ENCODE measurements at places on chromosomes 6 and 20.

- DNase-seq: no peak
Measured at GRCh38 chr20:46296526-46297250, 11.6 kb downstream of the CDH22 start.

- peak; percentile 34 for DNase-seq
Measured at GRCh38 chr6:11778648-11779328, at the start of gene ADTRP. TSS of gene ADTRP (minus strand) at chr6:11778803. CDS start at chr6:11778759, 44 bp downstream.

DNA sequence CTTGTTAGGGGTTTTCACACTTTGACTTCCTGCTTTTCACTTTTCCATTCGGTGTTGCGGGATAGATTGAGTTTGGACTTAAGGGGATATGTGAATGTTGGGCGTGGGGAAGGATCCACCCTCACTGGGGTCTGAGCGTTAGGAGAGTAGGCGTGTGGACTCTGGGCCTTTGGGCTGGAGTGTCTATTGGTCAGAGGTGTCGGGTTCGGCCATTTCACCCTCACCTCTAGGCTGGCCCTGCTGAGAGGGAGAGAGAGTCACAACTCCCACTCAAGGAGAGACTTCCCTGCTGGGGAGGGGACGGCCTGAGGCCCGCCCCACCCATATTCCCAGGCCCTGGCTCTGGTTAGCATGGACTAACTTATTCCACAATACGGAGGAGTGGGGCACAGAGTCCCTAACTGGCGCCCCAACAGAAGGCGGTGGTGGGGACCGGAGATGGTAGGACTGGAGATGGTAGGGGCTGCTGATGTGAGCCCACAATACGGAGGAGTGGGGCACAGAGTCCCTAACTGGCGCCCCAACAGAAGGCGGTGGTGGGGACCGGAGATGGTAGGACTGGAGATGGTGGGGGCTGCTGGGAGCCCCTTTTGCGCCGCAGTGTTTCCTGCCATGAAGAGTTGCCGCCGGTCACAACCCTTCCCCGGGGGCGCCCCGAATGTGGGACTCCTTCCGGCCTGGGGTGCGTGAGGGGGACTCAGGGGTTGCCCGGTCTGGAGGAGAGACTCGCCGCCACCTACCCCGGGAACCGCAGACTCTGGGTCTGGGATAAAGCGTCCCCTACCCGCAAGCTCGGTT, 1.4 kb upstream of the PTPRA start:
- no peak for DNase-seq

DNA sequence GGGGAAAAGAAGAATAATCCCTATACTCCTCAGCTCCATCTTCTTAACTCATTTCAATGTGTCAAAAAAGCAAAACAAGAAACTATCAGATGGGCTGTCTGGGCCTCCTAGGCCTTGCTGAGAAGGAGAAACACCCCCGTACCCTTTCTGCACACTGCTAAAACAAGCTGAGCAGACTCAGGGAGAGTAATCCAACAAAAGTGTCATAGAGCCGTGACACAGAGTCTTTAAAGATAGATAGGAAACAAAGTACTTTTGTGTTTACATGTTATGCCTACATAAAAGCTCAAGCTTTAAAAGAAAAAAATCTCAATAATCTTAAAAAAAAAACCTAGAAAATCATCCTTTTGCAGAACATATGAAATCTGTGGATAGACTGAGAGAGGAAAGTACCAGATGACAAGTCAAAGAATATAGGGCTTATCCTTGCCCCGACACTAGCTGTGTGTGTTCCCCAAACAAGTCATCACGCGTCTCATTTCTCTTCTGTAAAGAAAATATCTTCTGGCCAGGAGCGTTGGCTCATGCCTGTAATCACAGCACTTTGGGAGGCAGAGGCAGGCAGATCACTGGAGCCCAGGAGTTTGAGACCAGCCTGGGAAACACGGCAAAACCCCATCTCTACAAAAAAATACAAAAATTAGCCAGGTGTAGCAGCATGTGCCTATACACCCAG, 81.3 kb downstream of the MAP3K5 start:
- peak; percentile 27 for DNase-seq

GRCh38 chr6:18323935-18324705, 59.8 kb upstream of the DEK start:
- peak; percentile 63 for DNase-seq

DNA sequence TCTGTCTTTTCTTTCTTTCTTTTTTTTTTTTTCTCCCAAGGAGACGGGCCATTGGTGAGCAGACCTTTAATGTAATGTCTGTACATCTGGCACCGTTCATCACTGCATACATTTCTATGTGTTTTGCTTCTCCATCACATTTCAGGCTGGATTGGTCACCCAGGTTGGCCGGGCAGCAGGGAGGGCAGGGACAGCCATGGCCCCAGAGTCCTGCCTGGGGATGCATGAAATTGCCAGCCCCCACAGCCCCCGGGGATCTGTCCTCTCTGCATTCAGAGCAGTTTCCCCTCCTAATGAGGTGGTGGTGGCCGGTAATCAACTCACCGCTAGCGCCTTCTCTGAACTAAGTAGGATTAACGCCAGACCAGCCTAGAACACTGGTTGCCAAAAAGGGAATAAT, 50.4 kb downstream of the APCDD1L start:
- DNase-seq: no peak

DNA sequence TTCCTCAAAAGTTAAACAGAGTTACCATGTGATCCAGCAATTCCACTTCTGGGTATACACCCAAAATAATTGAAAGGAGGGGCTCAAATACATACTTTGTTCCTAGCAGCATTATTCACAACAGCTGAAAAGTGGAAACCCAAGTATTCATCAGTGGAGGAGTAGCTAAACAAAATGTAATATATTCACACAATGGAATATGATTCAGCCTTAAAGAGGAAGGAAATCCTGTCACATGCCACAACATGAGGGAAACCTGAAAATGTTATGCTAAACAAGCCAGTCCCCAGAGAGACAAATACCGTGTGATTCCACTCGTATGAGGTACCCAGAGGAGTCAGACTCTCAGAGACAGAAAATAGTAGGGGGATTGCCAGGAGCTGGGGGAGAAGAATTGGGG, 44.5 kb downstream of the PXDC1 start:
- DNase-seq: peak; percentile 70

DNA sequence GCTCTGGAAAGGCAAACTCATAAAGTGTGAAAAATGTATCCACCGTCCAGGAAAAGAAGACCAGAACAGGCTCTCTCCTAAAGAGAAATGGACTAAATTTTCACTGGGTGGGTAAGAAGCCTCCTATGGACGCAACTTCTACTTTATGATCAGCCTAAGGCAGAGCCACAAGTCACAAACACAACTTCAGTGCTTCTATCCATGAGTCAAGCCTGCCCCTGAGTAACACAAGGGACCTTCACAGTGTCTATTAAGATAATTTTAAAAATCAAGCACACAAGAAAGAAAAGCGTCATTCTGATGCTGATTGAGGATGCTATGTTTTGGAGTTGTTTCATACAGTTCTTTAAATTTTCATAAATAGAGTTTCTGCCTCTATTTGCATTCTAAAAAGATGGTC, 601.7 kb upstream of the ARID1B start:
- no peak for DNase-seq

DNA sequence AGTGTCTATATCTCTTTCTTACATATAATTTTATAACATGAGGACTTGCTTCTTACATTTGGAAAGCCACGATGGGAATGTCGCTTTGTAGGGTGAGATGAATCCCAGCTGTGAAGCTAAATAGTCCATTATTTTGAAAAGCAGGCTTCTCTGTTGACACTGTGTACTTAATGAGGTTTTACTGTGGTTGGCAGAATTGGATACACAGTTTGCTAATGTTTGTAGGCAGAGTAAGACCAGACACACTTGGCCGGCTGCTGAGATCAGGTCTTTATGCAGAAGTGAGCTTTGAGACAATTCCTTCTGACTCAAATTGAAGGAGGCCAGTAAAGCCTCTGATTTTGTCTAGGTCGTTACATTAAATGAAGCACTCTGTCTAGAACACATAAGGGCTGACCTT, 93.0 kb downstream of the NDUFAF5 start:
- no peak for DNase-seq

DNA sequence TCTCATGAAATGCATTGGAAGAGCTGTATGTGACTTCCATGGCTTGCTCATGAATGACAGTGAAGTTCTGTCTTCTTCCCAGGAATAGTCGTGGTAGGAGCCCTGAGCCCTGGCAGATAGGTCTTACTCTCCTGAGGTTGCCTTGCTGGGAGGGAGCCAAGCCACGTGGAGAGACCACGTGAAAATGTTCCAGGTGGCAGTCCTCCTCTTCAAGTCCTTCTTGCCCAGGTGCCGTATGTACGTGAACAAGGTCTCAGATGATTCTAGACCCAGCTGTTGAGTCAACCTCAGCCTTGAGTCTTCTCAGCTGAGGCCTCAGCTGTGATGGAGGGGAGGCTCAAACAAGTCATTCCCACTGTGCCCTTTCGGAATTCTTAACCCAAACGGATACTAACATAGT, 192.4 kb upstream of the PRDM1 start:
- DNase-seq: no peak

DNA sequence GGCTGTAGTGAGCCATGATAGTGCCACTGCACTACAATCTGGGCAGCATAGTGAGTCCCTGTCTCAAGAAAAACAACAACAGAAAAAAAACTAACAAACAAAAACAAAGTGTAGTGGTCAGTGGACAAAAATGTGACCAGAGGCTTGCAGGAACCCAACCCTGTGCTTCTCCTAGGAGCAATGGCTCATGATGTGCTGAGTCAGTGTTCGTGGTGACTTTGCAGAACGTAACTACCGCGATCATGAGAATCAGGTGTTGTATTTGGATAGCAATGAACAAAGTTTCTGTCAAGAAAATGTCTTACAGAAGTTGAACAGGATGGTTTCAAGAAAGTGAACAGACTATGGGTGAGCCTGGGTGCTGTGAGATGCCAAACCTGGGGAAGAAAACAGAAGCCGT, 18.5 kb upstream of the FOXC1 start:
- no peak for DNase-seq

GRCh38 chr20:10428008-10428407, 6.0 kb downstream of the MKKS start:
- DNase-seq: no peak

GRCh38 chr6:98454809-98455322, 379.5 kb upstream of the POU3F2 start:
- DNase-seq: no peak

DNA sequence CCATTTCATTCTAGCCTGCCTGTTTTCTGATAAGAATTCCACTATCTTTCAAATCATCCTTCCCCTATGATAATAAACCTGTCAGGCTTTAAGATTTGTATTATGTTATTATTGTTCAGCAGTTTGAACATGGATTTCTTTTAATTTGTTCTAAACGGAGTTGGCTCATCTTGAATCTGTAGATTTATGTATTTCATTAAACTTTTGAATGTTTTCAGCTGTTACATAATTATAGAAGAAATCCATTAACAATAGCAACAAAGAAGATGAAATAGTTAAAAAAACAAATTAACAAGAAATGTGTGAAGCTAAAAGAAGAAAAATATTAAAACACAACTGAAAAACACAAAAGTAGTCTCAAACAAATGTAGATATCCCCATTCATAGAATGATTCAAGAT, 223.7 kb upstream of the RUNX2 start:
- no peak for DNase-seq

DNA sequence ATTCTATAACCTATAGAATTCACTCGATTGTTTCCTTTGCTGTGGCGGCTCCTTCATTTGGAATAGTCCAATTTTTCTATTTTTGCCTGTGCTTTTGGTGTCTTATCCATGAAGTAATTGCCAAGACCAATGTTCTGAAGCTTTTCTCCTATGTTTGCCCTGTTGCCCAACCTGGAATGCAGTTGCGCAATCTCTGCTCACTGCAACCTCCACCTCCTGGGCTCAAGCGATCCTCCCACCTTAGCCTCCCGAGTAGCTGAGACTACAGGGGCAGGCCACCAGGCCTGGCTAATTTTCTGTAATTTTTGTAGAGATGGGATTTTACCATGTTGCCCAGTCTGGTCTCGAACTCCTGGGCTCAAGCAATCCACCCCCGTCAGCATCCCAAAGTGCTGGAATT, 163.5 kb downstream of the OR2B2 start:
- DNase-seq: no peak

DNA sequence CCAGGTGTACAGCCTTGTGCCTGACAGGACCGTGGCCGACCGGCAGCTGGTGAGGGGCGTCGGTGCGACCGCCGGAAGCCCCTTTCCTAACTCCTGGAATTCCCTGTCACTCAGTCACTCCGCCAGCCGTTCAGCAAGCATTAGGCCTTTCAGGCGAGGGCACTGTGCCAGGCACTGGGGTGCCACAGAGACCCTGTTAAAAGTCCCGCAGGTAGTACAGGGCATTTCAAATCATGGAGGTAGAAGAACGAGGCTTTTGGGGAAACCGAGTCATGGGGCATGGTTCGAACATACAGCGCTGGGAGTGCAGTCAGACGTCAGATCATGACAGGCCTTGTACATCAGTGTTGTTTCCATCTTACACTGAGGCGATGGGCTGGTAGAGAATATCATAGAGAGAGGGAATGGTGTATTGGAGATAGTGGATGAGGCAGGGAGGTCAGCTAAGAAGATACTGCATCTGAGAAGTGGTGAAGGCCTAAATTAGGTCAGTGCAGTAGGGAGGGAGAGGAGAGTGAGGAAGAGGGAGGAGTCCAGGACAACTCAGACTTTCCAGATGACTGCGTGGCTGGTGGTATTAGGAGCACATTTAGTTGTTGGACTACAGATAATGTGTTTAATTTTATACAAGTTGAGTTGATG, 892 bp upstream of the DXO start:
- DNase-seq: peak; percentile 24

DNA sequence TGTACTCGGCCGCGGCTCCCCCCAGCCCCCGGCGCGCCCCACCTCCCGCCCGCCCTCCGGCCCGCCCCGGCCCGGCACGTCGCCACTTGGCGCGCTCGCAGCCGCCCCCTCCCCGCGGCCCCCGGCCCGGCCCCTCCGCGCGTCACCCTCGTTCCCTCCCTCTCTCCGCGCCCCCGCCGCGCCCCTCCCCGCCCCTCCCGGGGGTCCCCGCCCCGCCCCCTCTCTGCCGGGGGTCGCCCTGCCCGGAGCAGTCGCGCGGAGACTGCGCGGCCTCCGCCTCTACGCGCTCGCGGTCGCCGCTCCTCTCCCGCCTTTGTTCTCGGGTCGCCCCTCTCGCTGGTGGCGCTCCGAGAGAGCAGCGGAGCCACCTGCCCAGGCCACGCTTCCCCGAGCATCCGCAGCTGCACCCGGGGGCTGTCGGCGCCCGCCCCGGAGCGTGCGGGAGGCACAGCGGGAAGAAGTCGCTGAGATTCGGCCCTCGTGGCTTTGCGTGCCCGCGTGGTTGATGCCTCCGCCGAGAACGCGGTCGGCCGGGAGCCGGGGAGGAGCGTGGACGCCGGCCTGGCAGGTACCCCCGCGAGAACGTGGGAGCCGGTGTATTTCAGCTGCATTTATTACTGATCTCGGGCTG, at the start of gene PHF10:
TSS of gene PHF10 (minus strand) at position 7 of the 631 bp plus-strand sequence. CDS start 569 bp downstream, outside the sequence.
- no peak for DNase-seq
